ENCODE measurements at places on chromosomes 5 and 9. TPM values are rescaled to one million over a fixed set of nuclear protein-coding genes. Genes with fewer than 3 reads are reported as not detected.

DNA sequence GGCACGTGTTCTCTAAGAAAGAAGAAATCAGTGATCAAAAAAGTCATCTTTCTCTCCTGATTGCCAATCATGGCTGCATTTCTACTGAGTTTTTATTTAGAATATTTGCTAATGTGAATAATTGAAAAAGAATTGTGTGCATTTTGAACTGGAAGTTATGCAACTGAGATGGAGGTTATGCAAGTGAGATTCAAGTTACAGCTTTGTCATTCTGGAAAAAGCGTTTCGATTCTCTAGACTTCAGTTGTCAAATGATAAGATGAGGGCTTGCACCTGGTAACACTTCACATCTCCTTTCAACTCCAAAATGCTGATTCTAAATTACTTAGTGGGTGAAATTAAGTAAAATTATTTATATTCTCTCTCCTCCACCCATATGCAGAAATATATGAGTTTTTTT is 36.4 kb downstream of the C6 start:
- no peak for DNase-seq

Gene LRRC14B
- total RNA-seq: 0.48 TPM

Gene LECT2
- not detected for total RNA-seq

Gene GABRA6
- not detected for total RNA-seq

DNA sequence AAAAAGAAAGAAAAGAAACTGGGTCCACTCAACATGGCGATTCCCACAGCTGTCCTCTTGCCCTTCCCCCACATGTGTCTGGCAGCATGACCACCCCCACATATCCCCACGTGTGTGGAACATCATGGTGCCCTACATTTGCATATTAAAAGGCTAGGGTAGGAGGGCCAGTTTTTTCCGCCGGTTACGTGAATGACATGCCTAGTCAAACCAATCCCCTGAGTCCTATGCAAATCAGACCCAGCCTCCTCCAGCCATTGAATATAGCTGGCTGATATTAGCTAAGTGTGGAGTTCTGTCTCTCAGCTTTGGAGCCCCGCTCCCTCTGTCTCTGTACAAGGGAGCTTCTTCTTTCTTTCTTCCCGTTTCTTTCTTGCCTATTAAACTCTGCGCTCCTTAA is 33.0 kb upstream of the CCDC112 start:
- peak; percentile 70 for DNase-seq

- no peak for DNase-seq
Observed at GRCh38 chr9:107049046-107049802, 186.3 kb downstream of the ZNF462 start.

Gene SPARC
- total RNA-seq: 0.54 TPM

GRCh38 chr9:133427658-133428348 is 5.6 kb downstream of the ADAMTS13 start:
- no peak for DNase-seq

DNA sequence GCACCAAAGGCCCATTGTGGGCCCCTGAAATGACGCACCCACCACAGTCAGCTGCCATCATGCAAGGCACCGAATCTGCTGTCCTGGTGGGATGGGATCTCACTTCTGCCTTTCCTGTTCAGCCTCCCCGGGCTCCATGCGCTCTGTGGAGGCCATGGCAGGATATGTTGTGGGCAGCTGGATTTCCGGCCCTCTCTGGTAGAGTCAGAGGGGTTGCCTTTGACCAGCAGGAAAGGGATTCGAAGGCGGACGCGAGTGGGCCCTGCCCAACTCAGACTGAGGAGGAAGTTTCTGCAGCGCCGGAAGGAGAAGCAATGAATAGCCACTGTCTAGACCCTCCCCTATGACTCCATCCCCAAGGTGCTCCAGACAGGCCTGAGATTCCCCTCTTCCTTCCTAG is 35.5 kb downstream of the GADD45G start:
- no peak for DNase-seq

Gene TAF11L8
- total RNA-seq: not detected

GRCh38 chr9:85478847-85479246 is 262.9 kb downstream of the AGTPBP1 start:
- no peak for DNase-seq

DNA sequence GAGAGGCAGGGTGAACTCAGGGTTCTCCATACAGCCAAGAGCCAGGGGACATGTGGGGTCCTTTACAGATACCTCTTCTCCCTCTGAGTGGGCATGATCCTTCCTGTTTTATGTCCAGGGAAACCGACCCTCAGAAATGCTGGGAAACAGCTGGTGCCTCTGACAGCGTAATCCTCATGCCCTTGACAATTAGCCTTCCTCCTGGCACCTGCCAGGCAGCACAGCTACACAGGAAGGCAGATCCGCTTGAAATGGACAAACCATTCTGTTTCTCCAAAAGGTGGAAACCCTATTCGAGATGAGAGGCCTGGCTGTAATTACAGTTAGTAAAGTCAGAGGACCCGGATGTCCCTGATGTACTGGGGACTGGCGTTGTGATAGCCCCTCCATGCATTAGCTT is 7.2 kb downstream of the ERGIC1 start:
- DNase-seq: no peak

Data from Karpas-422 (cell line).